ENCODE measurements at places on chromosomes 1 and 21. TPM values are rescaled to one million over a fixed set of nuclear protein-coding genes. Genes with fewer than 3 reads are reported as not detected.

The UMODL1 gene
- total RNA-seq = 0.08 TPM

The ASCL5 gene
- not detected for total RNA-seq

The DOP1B gene
- total RNA-seq = 23.8 TPM

The PIGR gene
- 35.4 TPM for total RNA-seq

The PPT1 gene
- 41.0 TPM for total RNA-seq

The SLFNL1 gene
- total RNA-seq = 0.08 TPM

The CCDC190 gene
- 0.32 TPM for total RNA-seq
